ENCODE measurements at places on chromosomes 4 and X.
A peak's percentile ranks its signal among the peaks of the same experiment; 100 is the strongest.

GRCh38 chr4:56235011-56235410 is 152.3 kb downstream of the AASDH start:
- no peak for DNase-seq

GRCh38 chr4:142369141-142369540 is 477.0 kb downstream of the INPP4B start:
- DNase-seq = no peak

- no peak for DNase-seq
These were observed 102.7 kb downstream of the TAB3 start for GRCh38 chrX:30786374-30786773.

DNA sequence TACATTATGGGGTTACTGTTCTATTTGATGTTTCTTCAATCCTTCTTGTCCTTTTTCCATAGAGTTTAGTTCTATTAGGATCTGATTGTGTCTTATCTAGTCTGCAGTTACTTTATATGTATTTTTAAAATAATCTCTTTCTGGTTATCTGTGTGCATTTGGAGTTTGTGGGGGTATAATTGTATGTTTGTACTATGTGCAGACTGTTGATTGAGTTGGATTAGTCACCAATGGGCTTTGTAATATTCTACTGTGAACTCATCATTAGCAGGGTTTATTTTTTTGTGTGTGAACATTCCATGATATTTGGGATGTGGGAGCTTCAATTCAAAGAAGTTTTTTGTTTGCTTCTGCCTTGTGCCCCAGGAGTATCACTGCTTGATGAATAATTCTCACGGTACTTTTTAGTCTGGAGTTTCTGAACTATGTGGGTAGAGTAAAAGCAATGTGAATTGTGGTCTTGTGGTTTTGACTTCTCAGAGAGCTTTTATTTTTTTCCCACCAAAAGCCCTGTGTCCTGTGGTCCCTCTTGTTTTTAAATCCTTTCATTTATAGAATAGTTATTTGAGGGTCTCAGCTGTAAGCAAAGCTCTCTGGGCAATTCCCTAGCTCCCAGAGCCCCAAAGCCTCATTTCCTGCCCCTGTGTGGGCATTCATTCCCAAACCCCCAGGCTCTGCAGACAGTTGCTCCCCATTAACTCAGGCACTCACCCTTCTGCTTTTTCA is 127.8 kb downstream of the PHKA2 start:
- DNase-seq = no peak

GRCh38 chrX:39320165-39320564 is 518.9 kb downstream of the MID1IP1 start:
- no peak for DNase-seq

DNA sequence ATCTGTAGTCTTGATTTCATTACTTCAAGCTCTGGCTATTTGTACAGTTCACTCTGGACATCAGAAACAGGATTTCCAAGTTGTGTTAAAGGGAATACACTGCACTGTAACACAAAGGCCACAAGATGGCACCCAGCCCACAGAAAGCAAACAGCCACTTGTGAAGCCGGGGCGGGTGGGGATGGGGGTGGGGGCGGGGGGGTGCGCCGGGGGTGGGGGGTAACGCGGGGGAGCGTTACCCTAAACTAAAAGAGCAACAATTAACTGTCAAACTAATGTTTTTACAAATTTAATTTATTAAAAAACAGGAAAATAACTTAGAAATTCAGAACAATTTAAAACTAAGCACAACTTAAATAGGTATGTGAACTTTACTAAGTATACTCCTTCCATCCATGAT is 27.3 kb downstream of the PRDX4 start:
- DNase-seq = peak; percentile 70

GRCh38 chr4:8904041-8904501 is 32.4 kb upstream of the HMX1 start:
- DNase-seq = no peak
